ENCODE measurements at places on chromosomes 6 and 20.

DNA sequence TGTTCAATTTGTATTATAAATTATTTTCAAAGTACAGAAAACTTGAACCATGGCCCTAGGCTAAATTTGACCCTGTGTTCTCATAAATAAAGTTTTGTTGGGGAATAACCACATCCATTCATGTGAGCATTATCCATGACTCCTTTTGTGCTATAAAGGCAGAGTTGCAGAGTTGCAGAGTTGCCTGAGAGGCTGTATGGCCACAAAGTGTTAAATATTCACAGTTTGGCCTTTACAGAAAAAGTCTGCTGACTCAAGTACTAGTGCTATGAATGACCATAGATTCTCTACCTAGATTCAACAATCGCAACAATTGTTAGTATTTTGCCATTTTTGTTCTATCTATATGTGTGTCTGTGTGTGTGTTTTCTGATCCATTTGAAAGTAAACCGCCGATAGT is 46.2 kb upstream of the BEND3 start:
- no peaks in the 10 kb centered on the region for H3K4me1 ChIP-seq
- H3K4me3 ChIP-seq: no peak overlapping the region
- DNase-seq: no peak

DNA sequence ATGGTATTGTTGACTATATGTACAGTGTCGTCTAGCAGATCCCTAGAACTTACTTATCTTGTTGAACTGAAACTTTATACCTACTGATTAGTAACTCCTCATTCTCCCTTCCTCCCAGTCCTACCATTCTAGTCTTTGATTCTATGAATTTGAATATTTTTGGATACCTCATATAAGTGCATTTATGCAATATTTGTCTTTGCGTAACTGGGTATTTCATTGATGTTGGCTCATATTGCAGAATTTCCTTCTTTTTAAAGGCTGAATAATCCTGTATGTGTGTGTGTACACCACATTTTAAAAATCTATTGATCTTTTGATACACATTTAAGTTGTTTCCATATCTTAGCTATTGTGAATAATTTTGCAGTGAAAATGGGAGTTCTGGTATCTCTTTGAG is 119.9 kb downstream of the SOX4 start:
- no peaks in the 10 kb centered on the region for H3K36me3 ChIP-seq
- no peak overlapping the region for H3K27ac ChIP-seq
- DNase-seq: no peak
- no peak overlapping the region for H3K4me3 ChIP-seq

DNA sequence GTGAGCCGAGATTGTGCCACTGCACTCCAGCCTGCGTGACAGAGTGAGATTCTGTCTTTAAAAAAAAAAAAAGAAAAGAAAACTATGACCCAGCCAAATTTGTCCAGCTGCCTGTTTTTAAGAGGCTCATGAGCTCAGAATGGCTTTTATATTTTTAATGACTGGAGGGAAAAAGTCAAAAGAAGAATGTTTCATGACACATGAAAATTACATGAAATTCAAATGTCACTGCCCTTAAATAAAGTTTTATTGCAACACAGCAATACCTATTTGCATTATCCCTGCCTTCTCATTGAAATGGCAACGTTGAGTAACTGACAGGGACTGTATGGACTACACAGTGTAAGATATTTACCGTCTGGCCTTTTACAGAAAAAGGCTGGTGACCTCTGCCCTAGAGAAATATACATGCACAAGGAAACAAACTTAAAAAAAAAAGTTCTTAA is 11.4 kb downstream of the SENP6 start:
- H3K27me3 ChIP-seq: no peaks in the 10 kb centered on the region
- no peaks in the 10 kb centered on the region for H3K4me1 ChIP-seq
- H3K4me3 ChIP-seq: no peak overlapping the region
- no peak overlapping the region for H3K27ac ChIP-seq

- no peaks in the 10 kb centered on the region for H3K36me3 ChIP-seq
- DNase-seq: no peak
- no peak overlapping the region for H3K4me3 ChIP-seq
- H3K27ac ChIP-seq: no peak overlapping the region
- no peaks in the 10 kb centered on the region for H3K4me1 ChIP-seq
These were observed 121.7 kb downstream of the SYCP2 start for GRCh38 chr20:59811681-59812171.

DNA sequence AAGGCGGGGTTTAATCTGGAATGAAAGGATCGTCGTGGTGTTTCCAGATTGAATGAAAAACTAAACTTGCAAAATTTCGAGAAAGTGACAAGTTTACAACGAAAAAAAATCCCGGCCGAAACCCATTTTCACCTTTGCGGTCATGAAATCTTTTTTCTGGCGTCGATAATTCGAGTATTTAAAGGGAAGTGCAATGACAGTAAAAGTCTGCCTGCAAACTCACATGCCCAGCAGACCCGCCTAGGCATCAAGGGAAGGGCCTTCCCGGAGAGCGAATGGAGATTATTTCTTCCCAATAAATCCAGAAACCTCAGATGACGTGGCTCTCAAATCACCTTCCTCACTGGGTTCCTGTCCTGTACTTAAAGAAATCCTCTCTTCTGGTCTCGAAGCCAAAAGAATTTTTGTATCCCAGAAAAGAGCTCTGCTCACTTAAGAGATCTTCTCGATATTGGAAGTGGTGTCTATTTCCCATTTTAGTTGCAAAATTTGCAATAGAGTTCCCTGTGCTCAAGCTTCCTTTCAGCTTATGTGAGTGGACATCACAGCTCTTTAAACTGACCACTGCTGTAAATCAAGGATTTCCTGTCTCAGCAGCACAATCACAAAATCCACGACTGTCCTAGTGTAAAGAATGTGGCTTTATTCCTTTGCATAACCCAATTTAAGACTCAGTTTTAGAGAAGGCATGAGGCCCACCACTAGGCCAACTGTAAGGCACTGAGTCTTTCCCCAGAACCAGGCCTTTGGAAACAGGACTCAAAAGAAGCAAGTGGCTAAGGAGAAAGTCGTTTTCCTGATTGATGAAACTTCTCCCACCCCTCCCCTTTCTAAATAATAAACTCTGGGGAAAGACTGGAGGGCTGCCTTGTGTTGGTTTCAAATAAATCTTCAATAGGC is 3.9 kb downstream of the OLIG3 start:
- H3K4me3 ChIP-seq: no peak overlapping the region
- H3K4me1 ChIP-seq: peaks cover 3% of the 10 kb centered on the region
- peaks cover 72% of the 10 kb centered on the region for H3K27me3 ChIP-seq
- no peak overlapping the region for H3K27ac ChIP-seq
- no peaks in the 10 kb centered on the region for H3K36me3 ChIP-seq
- DNase-seq: no peak

GRCh38 chr20:17875106-17875980 is 93.3 kb downstream of the SNX5 start:
- H3K27ac ChIP-seq: no peak overlapping the region
- no peak for DNase-seq
- peaks cover 6% of the 10 kb centered on the region for H3K4me1 ChIP-seq
- no peaks in the 10 kb centered on the region for H3K36me3 ChIP-seq
- H3K4me3 ChIP-seq: no peak overlapping the region

GRCh38 chr6:168232062-168232461 is 87.5 kb downstream of the DACT2 start:
- DNase-seq: no peak
- H3K27me3 ChIP-seq: no peaks in the 10 kb centered on the region
- H3K4me3 ChIP-seq: no peak overlapping the region
- no peaks in the 10 kb centered on the region for H3K36me3 ChIP-seq
- H3K27ac ChIP-seq: no peak overlapping the region
- no peaks in the 10 kb centered on the region for H3K4me1 ChIP-seq

DNA sequence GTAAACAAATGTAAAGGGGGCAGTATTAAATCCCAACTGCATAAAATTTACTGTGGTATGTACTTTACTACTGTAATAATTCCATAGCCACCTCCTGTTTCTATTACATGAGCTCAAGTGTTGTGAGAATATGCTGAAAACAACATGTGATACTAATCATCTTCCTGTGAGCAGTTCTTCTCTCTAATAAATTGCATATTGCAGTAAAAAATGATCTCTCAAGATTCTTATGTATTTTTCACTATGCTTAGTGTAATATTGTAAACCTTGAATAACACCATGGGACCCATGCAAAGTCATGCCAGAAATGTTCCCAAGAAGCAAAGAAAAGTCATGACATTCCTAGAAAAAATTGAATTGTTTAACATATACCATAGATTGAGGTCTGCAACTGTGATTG is 133.0 kb upstream of the ATXN1 start:
- no peaks in the 10 kb centered on the region for H3K27me3 ChIP-seq
- H3K27ac ChIP-seq: no peak overlapping the region
- no peak for DNase-seq
- H3K4me3 ChIP-seq: no peak overlapping the region
- no peaks in the 10 kb centered on the region for H3K36me3 ChIP-seq
- no peaks in the 10 kb centered on the region for H3K4me1 ChIP-seq
